ENCODE measurements at places on chromosomes 3 and 15.

GRCh38 chr3:129528589-129529100, at the start of gene RHO:
Gene RHO, plus strand, starts transcription at chr3:129528639. Its CDS starts 95 bp downstream, at chr3:129528734.
- no peak for DNase-seq
- H3K4me3 ChIP-seq = no peak within 1 kb of the TSS
- H3K27me3 ChIP-seq = no peaks in the 10 kb centered on the region

DNA sequence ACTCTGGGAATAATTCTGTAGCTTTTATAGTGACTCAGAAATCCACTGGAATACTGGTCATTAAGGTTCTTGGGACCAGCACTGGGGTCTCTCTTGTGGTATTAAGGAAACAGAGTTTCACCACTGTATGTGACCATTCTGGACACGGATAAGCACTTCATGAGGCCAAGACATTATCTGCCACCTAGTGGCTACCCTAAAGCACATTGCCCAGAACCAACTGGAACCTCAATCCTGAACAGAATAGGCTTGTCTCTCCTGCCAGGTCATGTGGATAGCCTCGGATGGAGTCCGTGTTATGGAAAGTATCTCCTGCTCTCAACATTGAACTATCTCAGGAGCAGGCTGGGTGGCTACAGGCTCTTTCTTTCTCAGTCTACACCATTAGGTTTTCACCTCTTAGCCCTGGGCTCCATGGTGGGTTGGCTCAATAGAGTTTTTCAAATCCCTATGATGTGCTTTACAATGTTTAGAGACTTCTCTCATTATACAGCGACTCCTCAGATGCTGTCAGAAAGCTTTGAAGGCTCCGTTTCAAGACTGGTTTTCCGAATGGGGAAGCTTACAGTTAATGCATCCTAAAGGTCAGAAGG, 167.6 kb upstream of the ST8SIA2 start:
- no peaks in the 10 kb centered on the region for H3K27me3 ChIP-seq
- DNase-seq = no peak
- no peak overlapping the region for H3K4me3 ChIP-seq
- H3K36me3 ChIP-seq = no peaks in the 10 kb centered on the region
- no peaks in the 10 kb centered on the region for H3K4me1 ChIP-seq
- no peak overlapping the region for H3K27ac ChIP-seq

DNA sequence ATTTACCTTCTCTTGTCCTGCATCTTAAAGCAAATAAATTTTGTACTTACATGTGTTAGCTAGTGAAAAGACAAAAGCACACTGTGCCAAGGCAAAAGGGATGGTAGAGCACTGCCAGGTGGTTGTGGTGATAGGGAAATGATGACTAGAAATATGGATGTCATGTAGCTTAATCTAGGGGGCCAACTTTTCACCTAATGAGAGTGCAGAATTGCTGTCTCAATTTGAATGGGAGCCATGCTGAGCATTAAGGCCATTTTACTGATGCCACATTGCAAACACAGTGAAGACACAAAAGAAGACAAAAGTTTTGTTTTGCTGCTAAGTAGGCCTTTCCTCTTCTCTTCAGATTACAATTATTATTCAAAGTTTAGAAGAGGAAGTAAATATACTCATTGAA, 274.7 kb downstream of the PDCD6IP start:
- no peaks in the 10 kb centered on the region for H3K4me1 ChIP-seq
- no peak overlapping the region for H3K4me3 ChIP-seq
- H3K36me3 ChIP-seq = no peaks in the 10 kb centered on the region
- no peak overlapping the region for H3K27ac ChIP-seq
- DNase-seq = no peak

DNA sequence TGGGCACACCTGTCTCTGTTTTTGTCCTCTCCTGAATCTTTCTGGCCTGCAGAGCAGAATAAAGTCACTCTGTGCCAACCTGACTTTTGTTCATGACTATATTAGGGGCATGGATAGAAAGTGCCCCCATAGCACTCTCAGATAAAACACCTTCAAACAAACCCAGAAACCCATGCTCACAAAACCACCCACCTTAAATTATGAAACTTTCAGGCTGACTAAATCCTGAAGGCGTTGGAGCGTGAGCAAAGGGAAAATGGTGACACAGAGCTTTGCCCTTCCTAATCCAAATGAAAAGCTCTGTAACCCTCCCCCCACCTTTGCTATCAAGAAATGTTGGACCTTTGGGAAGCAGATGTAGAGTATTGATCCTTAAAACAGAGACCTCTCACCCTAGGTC, 138.9 kb downstream of the IGF1R start:
- no peaks in the 10 kb centered on the region for H3K27me3 ChIP-seq
- peak overlapping the region; percentile 73 for H3K27ac ChIP-seq
- H3K4me3 ChIP-seq = no peak overlapping the region

- DNase-seq = no peak
- H3K27ac ChIP-seq = no peak overlapping the region
- H3K36me3 ChIP-seq = no peaks in the 10 kb centered on the region
- H3K27me3 ChIP-seq = peaks cover 26% of the 10 kb centered on the region
- no peak overlapping the region for H3K4me3 ChIP-seq
Observed at GRCh38 chr3:112000367-112000771, 1.6 kb downstream of the TAGLN3 start.
